ENCODE measurements at places on chromosomes 1 and 21. TPM values are rescaled to one million over a fixed set of nuclear protein-coding genes. Genes with fewer than 3 reads are reported as not detected.

DNA sequence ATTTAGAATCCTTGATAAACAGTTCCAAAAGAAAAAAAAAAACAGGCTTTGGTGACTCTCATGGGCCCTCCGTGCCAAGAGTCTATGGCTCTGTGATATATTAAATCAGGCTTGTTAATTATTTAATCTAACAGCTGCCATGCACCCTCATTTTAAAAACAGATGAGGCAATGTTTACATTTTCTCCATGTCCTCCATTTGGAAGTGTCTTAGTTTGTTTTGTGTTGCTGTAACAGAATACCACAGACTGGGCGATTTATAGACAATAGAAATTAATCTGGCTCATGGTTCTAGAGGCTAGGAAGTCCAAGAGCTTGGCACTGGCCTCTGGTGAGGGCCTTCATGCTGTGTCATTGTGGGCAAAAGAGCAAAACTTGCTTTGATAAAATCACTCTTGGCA is 58.0 kb downstream of the B3GALT5 start:
- DNase-seq: no peak

S1PR1 gene
- polyA plus RNA-seq: 22.3 TPM

GPR157 gene
- 2.1 TPM for polyA plus RNA-seq

GRCh38 chr1:209539576-209539975 is 43.9 kb upstream of the CAMK1G start:
- no peak for DNase-seq

DNA sequence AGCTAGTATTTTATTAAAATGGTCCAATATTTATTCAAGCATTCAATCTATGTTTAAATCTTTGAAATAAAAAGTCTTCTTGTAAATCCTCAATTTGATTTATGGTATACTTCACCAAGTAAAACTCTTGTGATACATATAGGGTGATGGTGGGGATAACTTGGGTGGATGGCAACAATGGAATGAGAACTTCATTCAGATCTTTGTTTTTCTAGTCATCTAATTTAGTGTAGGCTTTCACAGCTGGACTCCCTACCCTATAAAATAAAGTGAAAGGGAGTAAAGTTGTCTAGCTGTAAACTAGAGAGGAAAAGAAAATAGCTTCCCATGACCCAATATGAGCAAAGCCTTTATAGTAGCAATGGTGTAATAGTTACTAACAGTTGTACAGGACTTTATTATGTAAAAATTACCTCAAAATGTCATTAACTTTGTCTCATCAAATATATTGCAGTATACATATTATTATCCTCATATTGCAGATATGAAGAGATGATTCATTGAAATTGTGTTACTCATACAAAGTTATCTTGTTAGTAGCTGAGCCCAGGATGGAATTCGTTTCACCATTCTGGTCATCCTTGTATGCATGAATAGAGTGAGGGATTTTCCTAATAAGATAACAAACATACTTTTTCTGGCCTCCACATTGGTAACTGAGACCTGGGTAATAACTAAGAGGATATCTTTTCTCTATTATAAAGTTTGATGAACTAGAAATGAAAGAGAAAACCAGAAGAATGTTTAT is 1377.7 kb upstream of the ADGRL4 start:
- DNase-seq: no peak

GRCh38 chr1:80163686-80164085 is 1157.2 kb upstream of the ADGRL4 start:
- no peak for DNase-seq

RGS7 gene
- polyA plus RNA-seq: 6.5 TPM
